ENCODE measurements at places on chromosomes 12 and 14.

DNA sequence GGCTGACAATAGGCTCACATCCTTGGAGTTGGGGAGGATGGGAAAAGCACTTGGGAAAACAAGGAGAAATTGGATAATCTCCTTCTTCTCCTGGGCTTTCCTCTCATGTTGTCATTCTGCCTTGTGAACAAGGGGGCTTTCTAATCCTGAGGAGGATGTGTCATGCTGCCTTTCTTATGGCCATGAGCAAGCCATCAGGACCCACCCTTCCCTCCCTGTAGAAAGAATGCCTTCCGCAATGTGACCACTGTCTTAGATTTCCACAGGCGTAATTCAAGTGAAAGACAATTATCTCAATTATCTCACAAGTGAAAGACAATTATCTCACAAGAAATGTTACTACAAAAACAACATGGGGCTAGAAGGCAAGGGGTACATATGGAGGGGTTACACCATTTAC lies 3.0 kb upstream of the OR6S1 start:
- DNase-seq = no peak

DNA sequence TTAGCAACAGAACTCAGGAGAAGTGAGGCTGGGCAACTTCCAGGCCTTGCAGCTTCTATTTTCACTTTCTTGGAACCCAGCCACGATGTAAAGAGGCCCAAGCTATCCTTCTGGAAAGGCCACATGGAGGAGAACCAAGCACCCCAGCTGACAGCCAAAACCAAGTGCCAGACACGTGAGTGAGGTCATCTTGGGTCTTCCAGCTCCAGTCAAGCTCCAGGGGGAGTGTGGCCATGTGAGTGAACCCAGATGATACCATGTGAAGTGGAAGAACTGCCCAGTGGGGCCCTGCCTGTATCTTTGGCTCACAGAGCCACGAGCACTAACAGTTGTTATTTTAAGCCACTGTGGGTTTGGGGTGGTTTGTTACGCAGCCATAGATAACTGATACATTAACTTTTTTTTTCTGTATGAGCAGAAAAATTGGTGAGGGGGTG lies 126.8 kb upstream of the MAP1LC3B2 start:
- DNase-seq = no peak

- DNase-seq = no peak
Measured at GRCh38 chr14:100688598-100689461, 37.9 kb upstream of the DLK1 start.

- DNase-seq = no peak
Measured at GRCh38 chr14:101134851-101135433, 231.4 kb upstream of the RTL1 start.

GRCh38 chr12:124613151-124613585 lies 45.8 kb upstream of the NCOR2 start:
- no peak for DNase-seq

Measured in cerebellar cortex (tissue), 1 donor.